Activated T-helper 1 cell treated with anti-CD3 and anti-CD28 coated beads, Interleukin-12 subunit alpha, Interleukin-12 subunit beta, Interleukin-2, Interleukin-4 antibody, amounts not matched to agents 30 ng/mL and 10 ng/mL and 1 ng/mL, durations not matched to agents 14 hours and 24 hours and 36 hours (primary cell): ENCODE measurements at places on chromosomes 2 and 18.

DNA sequence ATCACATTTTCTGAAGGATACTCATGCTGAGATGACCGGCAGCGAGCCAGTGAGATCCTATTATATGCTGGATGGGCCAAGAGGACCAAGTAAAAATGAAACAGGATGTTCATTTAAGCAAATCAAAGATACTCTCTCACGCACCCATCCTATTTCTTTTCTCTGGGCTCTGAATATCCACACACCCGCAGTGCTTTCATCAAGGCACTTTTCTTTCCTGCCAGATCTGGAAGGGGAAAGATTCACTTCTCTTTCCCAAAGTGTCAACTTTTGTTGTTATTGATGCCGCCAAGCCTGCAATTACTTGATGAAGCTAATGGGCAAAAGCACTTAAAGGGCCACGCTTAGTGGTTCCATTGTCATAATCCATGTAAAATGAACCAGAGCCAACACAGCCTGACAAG lies 191.9 kb upstream of the CHAC2 start:
- DNase-seq, result no peak

- DNase-seq, result no peak
These were observed 7.4 kb downstream of the TUBB6 start for GRCh38 chr18:12315490-12315889.

DNA sequence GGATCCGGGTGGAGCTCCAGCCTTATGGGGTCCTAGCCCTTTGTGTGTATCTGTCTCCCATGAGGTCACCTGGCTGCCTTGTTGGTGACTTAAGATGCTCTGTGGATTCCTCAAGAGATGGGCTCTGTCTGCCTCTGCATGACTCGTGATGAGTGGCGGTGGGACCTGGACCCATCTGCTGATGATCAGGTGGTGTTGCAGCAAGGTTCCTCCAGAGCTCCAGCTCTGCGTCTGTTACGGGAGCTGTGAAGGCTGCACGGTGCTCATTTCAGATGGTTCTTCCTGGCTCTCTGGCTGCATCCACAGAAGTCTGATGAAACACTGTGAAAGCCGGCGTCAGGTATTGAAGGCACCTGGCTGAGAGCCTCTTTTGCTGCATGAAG lies 2.4 kb downstream of the AGAP1 start:
- no peak for DNase-seq

DNA sequence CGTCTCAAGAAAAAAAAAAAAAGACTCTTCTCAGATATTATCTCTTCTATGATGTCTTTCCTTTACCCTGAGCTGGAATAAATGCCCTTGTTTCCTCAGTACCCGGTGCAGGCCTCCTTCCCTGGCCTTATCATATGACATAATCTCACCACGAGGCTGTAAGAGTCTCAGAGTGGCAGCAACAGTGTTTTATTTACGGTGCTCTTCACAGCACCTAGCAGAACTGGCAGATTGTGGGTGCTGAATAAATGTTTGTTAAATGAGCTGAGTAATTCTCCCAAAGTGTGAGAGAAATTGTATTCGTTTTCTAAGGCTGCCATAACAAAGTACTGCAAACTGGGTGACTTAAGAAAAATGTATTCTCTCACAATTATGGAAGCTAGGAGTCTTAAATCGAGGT lies 82.8 kb upstream of the CD28 start:
- no peak for DNase-seq
